ENCODE measurements at places on chromosomes 1 and 21.

GRCh38 chr1:88730995-88731394 is 46.9 kb downstream of the PKN2 start:
- no peak for DNase-seq

DNA sequence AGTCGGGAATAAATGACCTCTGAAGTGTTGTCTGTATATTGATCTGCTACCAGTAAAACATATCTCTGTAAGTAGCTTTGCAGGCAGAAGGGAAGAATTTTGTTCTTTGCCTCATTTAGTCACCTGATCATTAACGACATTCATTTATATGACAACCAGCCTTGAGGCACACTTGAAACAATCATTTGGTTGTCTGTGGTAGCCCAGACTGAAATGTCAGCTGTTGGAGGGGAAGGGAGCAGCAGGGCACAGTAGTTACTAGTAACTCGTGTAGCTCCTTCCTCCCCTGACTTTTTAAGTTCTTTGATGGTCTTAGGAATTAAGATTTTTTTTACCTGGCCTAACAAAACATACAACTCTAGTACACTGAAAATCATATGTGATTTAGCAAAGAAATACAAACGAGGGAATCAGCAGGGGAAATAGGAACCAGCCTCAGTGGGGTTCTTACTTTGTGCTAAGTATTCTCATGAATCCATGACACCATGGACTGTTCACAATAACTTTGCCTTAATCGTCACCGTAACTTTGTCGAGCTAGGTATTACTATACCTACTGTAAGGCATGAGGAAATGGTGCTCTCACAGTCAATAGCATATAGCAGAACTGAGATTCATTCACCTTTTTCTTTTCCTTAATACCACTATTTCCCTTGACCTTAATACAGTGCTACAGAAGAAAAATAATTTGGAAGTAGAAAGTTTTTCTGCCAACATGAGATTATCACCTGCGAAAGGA is 6.4 kb downstream of the IL12RB2 start:
- DNase-seq = no peak

- no peak for DNase-seq
These were observed 21.2 kb downstream of the ATF6 start for GRCh38 chr1:161787355-161787754.

- no peak for DNase-seq
These were observed 116.7 kb downstream of the FASLG start for GRCh38 chr1:172775606-172776005.

- peak; percentile 35 for DNase-seq
These were observed 119.9 kb upstream of the JUN start for GRCh38 chr1:58903514-58904298.

GRCh38 chr21:16076465-16076864 is 346.7 kb downstream of the USP25 start:
- DNase-seq = no peak

GRCh38 chr1:89821322-89822108 is 683 bp downstream of the LRRC8D start:
- DNase-seq = no peak

GRCh38 chr1:93433407-93433961 is 14.4 kb upstream of the FNBP1L start:
- DNase-seq = no peak

- DNase-seq = no peak
These were observed 189.3 kb downstream of the PTPRU start for GRCh38 chr1:29425631-29426030.

DNA sequence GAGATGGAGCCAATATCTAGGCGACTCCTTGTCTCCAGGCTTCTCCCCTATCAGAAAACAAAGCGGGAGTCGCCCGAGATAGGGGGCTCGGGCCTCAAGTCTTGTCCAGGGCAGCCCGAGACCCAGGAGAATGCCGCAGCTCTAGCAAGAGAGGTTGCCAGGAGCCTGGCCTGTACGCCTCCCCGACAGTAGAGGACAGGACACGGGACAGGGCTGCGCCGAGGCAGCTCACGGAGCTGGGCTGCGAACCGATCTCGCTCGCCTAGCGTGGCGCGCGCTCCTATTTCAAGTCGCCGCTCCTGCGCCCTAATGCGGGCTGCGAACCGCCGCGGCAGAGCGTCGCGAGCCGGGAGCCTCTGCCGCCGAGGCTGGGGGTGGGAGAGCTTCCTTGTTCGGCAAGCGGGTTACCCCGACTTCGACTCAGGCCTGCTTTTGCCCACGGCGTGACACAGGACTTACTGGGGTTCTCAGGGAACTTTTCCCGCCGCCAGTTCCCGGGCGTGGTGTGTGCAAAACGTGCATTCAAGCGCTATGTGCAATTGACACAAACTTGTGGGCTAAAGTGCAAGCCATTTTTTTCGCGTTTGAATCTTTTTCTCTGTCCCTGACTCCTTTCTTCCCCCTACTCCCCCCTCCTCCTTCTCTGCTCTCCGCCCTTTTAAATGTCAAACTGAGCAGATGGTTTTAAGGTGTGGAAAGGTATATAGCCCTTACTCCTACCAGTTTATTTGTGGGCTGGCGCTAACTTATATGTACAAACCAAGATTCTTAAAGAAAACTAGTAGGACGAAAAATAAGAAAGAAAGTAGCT is 2.4 kb upstream of the PROX1 start:
- no peak for DNase-seq

GRCh38 chr1:201501812-201502510 is 5.0 kb downstream of the CSRP1 start:
- no peak for DNase-seq

GRCh38 chr1:201038186-201038876 is 14.8 kb upstream of the KIF21B start:
- DNase-seq = no peak

DNA sequence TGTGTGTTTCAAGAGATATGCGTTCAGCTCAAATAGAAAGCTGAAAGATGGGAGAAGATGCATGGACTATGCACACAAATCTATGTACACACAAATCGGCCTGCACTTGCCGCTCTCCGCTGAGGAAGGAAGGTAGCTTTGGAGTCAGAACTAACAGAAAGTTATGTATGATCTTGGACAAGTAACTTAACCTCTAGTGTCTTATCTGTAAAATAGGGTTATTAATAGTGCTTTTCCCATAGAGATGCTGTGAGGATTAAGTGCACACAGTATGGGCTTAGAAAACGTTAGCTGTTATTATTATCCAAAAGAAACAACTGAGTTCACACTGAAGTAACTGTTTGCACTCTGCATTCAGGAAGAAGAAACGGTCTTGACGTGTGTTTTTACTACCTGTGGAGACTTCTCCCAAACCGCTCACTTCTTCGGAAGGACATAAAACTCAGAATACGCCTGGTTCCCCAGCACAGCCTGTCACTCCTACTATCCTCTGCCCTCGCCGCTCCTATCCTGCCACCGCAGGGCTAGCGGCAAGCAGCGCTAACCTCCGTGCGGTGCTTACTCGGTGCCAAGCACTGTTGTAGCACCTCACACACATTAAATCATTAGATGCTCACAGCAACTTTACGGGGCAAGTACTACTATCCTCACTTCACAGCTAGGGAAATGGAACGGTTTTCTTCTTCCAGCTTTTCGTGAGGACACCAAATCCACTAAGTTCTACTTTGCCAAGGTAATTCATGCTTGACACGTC is 1.3 kb downstream of the TGFBR3 start:
- DNase-seq = no peak

GRCh38 chr1:207499573-207499972 is 3.6 kb downstream of the CR1 start:
- DNase-seq = peak; percentile 44

DNA sequence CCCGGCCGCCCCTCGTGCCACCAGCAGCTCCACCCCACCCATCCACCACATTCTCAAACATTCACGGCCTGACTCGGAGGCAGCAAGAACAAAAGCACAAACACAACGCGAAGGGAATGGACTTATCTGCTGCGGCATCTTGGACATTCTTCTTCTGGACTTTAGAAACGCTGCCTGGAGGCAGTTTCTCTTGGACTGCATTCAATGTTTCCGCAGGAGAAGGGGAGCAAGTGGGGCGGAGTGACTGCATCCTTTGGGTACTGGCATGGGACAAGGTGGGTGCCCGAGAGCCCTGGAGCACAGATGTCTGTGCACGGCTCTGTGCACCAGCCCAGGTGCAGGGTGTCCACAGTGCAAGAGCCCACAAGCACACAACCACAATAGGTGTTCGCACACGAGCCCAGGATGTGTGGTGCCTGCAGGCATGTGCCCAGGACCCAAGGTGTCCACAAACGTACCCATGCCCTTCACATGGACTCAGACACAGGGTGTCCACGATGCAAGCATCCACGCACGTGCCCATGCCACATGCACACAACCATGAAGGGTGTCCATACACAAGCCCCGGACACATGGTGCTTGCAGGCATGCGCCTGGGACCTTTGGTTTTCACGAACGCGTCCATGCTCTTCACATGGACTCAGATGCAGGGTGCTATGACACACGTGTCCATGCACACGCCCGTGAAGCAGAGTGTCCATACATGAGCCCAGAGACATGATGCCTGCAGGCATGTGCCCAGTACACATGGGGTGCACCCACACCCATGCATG is 53.6 kb downstream of the WNT9A start:
- no peak for DNase-seq

- no peak for DNase-seq
These were observed 836 bp downstream of the CDC7 start for GRCh38 chr1:91501523-91501851.

DNA sequence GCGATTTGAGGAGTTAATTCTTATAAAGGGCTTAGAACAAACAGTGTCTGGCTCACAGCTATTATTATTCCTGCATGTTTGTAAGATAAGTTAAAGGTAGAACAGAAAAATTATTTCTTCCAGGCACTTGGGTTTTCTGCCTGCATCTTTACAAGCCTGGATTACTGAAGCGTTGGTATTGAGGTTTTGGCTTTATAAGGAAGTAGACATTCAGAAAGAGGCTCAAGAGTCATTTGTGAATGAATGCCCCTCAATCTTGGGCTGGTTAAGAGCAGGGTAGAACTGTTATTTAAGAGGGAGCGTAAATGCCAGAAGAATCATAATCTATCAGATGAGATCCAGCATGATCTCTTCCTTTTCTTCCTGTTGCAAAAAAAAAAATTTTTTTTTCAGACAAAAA is 77.3 kb upstream of the ARID1A start:
- DNase-seq = no peak

- no peak for DNase-seq
These were observed 39.2 kb downstream of the RUNX3 start for GRCh38 chr1:24890887-24891286.

DNA sequence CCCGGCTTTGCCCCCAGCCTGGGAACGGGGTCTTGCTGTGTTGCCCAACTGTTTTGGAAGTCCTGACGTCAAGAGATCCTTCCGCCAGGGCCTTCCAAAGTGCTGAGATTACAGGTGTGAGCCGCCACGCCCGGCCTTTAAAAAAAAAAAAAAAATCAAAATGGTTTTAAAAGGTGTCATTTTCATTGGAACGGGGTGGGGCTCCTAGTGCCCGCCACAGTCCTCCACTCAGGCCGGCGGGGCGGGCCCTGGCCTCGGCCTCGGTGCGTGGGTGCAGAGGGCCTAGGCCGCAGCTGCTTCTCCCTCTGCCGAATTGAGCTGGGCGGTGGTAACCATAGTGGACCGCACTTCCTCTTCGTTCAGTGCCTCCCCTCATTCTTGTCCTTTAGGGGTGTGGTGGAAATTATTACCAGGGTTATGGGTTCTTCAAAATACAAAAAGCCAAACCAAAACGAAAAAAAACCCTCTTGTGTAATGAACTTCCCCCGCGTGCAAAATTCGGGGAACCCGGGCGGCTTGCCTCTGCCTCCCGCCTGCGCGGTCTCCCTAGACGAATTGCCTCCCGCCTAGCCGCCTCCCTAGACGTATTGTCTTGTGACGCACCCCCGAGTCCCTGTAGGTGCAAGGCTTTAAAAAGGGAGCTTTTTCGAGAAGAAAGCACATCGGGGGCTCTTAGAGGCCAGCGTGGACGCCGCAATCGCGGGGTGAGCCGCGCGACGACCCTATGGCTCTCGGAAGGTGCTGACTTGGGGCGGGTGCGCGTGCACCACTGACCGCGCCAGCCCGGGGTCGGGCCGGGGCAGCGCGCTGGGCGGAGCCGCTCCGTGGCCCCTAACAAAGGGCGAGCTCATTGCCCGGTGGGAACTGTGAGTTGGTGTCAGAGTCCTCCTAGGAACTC is 10.5 kb upstream of the SPEN start:
- DNase-seq = peak; percentile 37

DNA sequence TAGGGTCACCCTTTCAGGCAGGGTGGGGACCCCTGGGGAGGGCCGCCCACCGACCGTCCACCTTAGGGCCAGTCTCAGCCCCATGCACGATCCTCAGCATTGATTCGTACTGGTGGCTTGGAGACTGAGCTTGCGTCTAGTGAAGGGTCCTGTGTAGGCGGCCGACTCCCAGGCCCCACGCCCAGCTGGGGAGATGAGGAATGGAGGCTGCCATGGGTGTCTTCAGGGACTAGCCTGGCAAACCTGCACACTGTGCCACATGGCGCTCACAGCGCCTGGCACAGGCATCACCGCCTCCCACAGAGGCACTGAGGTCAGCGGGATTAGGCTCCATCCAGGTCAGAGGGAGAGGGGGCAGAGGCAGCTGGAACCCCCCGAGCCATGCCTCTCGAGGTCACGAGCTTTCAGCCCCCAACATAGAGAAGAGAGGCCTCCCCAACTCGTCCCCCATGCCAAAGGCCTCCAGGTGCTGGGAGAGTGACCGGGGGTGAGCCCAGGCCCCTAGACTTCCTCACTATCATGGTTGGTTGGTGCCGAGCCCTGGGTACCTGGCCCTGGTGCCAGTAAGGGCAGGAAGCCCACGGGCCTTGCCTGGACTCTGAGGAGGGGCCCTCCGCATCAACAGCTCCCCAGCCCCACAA is 51.0 kb downstream of the SIK1 start:
- DNase-seq = no peak

DNA sequence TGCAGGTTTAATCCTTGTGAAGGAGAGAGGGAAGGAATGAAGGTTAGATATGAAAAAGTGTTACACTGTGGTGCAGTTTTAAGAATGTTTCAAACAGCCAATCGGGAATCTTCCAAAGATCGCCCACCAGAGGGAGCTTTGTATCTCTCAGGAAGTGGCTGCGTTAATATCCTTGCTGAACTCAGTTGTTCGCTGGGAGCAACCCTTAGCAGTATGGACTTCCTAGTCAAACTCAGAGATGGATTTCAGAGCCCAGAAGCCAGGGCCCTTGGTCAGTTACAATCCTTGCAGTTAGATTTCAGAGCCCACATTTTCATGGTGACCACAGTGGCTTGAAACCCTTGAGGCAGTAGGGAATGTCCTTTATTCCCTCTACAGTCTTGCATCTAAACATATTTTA is 136.2 kb downstream of the NTNG1 start:
- no peak for DNase-seq

- DNase-seq = no peak
These were observed 193.9 kb upstream of the LMO4 start for GRCh38 chr1:87134625-87135328.
